ENCODE measurements at places on chromosomes 7 and 10. TPM values are rescaled to one million over a fixed set of nuclear protein-coding genes. Genes with fewer than 3 reads are reported as not detected.

DNA sequence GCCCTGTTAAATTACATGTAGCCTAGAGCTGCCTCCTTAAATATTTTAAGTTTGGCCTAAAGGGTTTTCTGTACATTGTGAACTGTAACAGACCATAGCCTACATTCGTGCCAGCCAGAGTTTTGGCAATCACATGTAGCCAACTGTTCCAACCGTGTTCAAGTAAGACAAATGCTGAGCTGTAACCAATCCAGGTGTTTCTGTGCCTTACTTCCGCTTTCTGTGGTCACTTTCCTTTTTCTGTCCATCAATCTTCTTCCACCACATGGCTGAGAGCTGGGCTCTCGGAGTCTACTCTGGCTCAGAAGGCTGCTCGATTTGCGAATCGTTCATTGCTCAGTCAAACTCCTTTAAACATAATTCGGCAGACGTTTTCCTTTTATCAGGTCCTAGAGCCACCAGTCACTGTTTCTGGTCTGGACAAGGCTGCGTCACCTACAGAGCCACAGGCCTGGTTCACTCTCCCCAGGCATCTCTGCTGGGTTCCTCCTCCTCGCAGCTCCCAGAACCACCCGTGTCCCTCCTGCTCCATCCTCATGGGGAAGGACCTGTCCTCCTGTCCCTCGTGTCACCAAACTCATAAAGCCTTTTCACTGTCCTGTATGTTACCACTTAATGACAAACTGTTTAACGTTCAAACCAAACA, 158.0 kb upstream of the RHEB start:
- peaks cover 45% of the 10 kb centered on the region for H3K4me1 ChIP-seq
- no peaks in the 10 kb centered on the region for H3K36me3 ChIP-seq
- no peak overlapping the region for H3K4me3 ChIP-seq
- DNase-seq = no peak

DNA sequence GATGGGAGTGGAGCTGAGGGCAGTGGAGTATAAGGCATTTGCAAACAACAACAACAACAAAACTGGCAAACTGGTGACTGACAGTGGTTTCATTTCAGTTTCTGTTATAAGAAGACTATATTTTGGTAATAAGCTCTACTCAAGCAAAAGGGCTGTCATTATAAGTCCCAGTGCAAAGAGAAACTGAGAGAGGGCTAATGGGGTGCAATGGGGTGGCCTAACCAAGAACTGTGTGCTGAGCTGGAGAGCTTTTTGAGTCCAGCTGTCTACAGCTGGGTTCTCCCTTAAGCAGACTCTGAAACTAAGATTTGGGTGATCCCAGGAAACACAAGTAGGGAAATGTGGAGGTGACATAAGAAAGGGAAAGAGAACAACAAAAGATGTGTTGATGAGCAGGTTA, 439.3 kb downstream of the ADRA2A start:
- H3K36me3 ChIP-seq = no peaks in the 10 kb centered on the region
- no peak overlapping the region for H3K27ac ChIP-seq
- H3K4me3 ChIP-seq = no peak overlapping the region
- DNase-seq = no peak
- no peaks in the 10 kb centered on the region for H3K4me1 ChIP-seq

DNA sequence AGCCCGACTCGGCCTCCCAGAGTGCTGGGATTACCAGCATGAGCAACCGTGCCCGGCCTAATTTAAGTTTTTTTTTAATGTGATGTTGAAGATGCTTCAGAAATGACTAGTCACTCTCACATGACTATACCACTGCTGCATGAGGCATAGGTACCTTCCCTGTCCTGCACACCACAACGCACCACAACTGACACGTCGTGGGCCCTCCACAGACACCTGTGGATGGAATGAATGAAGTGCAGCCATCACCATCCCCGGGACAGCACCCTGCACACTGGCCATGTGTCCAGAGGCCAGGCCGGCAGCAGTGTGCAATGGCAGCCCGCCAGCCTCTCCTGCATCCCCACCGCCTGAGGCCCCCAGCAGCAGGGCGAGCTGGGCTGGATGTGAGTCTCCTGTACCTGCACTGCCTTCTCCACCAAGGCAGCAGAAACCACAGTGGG, 55.1 kb downstream of the VOPP1 start:
- H3K27ac ChIP-seq = no peak overlapping the region
- H3K4me3 ChIP-seq = no peak overlapping the region
- no peaks in the 10 kb centered on the region for H3K27me3 ChIP-seq

DNA sequence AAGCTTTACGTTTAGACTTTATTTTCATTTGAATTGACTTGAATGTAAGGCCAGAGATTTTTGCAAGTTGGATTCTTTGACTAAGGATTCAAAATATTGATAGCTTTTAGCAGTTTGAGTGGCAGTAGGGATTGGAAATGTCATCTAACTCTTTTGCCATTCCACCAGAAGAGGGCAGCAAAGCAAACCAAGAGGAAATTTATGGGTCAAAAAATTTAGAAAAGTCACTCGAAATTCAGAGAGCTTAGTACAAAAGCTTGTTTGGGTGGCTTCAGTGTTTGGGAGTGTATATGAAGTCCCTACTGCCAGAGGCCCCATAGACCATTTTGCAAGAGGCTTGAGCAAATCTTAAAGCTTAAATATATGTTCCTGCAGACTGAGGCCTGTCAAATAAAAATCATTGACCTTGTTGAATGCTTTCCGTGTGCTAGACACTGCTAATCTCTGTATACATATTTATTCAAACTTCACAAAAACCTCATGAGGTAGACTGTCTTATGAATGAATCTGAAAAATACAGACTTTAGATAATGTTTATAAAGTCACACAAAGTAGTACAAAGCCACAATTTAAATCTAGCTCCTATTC, 44.6 kb upstream of the RSBN1L start:
- H3K27me3 ChIP-seq = no peaks in the 10 kb centered on the region
- peaks cover 21% of the 10 kb centered on the region for H3K4me1 ChIP-seq
- H3K4me3 ChIP-seq = no peak overlapping the region

DNA sequence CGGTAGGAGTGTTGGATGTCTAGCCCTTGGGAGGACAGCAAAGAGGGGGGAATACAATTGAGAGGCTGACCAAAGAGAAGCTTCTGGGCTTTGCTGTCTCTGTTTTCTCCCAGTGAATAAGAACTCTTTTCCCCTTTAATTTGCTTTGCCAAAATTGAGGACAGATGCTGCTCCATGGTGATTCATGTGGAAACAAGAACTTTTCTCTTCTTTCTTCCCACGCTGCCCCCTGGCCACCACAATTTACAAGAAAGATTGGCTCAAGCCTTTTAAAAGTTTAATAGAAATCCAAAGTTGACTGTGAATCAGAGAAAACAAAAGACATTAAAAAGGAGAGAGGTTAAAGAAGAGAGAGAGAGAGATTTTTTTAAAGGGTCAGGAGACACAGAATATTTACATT, 49.0 kb downstream of the PRR15 start:
- H3K27ac ChIP-seq = no peak overlapping the region
- no peaks in the 10 kb centered on the region for H3K36me3 ChIP-seq
- no peak overlapping the region for H3K4me3 ChIP-seq
- peaks cover 12% of the 10 kb centered on the region for H3K4me1 ChIP-seq

DNA sequence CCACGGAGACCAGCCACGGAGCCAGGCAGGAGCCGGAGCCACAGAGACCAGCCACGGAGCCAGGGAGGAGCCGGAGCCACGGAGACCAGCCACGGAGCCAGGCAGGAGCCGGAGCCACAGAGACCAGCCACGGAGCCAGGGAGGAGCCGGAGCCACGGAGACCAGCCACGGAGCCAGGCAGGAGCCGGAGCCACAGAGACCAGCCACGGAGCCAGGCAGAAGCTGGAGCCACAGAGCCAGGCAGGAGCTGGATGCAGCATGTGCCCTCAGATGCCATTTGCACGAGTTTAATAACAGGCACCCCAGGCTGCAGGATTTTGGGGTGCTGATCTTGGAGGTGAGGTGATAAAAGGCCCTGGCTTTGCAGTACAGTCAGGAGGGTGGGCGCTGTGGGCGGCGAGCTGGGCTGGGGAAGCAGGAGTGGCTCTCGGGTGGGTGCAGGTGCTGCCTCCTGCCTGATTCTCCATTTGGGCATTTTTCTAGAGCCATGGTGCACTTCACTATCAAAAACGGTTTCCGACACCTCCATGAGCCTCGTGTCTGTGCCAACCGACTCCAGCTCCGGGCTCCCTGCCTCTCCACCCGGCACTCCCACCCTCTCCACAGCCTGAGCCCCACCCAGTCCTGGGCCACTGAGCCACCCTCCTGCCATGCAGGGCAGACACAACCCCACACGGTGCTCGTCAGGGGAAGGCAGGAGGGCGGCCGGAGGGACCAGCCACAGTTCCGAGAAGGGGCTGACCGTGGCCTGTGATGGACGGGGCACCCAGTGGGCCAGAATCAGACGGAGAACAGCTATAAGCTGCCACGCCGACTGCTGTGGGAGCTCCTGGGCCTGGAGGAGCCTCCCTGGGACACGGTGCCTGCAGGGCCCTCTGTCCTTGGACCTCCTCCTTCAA, 40.8 kb upstream of the NKX6-2 start:
- no peak for DNase-seq
- no peak overlapping the region for H3K4me3 ChIP-seq
- H3K4me1 ChIP-seq = no peaks in the 10 kb centered on the region
- H3K36me3 ChIP-seq = no peaks in the 10 kb centered on the region

- H3K27ac ChIP-seq = no peak overlapping the region
- H3K36me3 ChIP-seq = no peaks in the 10 kb centered on the region
- no peak for DNase-seq
- peaks cover 2% of the 10 kb centered on the region for H3K4me1 ChIP-seq
- no peaks in the 10 kb centered on the region for H3K27me3 ChIP-seq
Measured at GRCh38 chr7:98125759-98126158, 19.1 kb downstream of the LMTK2 start.

ITGA8 gene
- total RNA-seq = 55.4 TPM
